ENCODE measurements at places on chromosomes 4 and X.

- no peak for DNase-seq
These were observed 28.7 kb upstream of the IRAK1 start for GRCh38 chrX:154048398-154048797.

GRCh38 chr4:130214268-130214667 lies 1118.3 kb downstream of the C4orf33 start:
- no peak for DNase-seq

- no peak for DNase-seq
These were observed 320.5 kb upstream of the IGFBP7 start for GRCh38 chr4:57430726-57431125.

DNA sequence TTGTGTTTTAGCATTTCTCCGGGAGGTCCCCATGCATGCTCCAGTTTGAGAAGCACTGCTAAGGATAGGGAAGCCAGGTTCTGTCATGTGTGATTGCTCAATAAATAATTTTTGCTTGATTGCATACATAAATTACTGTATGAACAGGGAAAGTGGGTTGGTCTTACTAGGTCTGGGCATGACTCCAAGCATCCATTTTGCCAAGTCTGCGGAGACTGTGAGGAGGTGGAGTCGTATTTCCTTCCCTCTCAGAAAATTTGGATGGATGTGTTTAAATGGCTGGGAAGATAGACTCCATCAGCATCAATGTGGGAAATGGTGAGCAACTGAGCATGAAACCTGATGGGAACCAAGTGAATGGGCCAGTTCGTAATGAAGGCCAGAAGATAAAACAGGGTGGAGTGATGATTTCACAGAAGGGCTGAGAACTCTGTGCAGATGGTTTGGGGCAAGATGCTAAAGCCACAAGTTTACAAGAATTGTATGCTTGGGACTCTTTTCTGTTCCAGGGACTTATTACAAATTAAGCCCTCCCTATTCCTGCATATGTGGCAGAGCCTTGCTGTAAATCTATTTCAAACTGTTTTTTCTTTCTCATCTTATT lies 84.1 kb downstream of the NHS start:
- DNase-seq, result no peak

- no peak for DNase-seq
These were observed 126.2 kb upstream of the NDP start for GRCh38 chrX:44099366-44099765.

DNA sequence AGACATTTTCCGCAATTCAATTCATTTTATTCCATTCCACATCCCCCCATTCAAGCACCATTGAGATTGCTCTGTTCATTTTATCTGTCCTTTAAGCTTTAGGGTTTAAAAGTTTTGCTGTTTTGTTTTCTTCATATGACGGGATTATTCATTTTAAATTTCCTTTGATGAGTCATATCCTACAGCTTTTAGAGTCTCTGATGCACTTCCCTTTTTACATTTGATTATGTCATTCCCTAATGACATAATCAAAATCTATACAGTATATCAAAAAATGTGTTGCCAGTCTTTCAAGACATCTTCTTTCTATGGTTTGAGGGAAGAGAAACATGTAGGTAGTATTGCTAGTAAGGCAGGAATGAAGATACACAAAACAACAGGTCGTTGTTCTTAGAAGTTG lies 456.3 kb downstream of the PDGFC start:
- DNase-seq, result no peak

GRCh38 chr4:82710197-82710929 lies 88.2 kb downstream of the SCD5 start:
- no peak for DNase-seq

DNA sequence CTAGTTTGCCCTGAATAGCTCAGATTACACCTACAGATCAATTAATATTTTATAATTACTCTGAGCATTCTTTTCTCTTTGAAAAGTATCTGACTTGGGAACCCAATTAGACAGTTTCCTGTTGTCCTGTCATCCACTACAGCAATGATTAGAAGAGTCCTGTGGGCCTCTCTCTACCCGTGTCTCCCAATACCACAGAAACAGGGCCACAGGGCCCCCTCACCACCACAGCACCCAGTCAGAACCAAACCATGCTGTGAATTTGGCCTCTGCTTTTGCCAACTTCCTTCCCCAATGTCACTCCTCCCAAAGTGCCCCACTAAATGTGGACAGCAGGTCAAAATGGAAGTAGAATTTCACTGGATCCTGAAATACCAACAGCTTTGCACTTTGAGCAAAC lies 10.3 kb downstream of the USP46 start:
- DNase-seq, result no peak

- no peak for DNase-seq
These were observed 65.4 kb downstream of the CXCL13 start for GRCh38 chr4:77671051-77671450.

- DNase-seq, result no peak
These were observed 88.5 kb upstream of the ETNPPL start for GRCh38 chr4:108851366-108851765.

GRCh38 chr4:40228497-40229365 lies 31.9 kb downstream of the RHOH start:
- DNase-seq, result no peak

- no peak for DNase-seq
These were observed 495.9 kb downstream of the SPRY1 start for GRCh38 chr4:123892368-123892976.

DNA sequence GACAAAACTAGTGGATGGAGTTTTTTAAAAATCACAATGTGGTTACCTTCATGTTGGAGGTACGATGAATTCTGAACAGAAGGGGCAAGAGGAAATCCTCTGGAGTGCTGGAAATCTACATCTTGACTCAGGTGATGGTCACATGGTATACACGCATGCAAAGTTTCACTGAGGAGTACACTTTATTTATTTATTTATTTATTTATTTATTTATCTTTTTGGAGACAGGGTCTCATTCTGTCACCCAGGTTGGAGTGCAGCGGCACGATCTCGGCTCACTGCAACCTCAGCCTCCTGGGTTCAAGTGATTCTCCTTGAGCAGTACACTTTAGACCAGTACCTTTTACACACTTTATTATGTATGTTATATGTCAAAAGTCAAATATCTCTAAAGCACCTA lies 645.7 kb upstream of the DIPK2B start:
- DNase-seq, result no peak

- no peak for DNase-seq
These were observed 142.0 kb downstream of the RTL3 start for GRCh38 chrX:78517124-78517523.

DNA sequence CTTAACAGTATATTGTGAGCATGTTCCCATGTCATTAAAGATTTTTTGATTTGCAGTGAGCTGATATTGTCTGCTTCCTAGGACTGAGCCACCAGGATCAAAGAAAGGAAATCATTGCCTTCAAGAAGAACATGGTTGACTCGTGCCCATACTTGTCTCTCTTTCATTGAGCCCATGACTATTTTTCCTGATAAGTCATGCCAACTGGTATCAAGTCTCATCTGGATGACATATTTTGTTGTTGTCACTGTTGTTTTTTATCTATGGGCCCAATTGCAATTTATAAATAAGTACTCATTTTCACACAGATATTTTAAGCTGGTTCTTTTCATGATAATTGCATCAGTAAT lies 10.2 kb upstream of the RHOH start:
- DNase-seq, result no peak

DNA sequence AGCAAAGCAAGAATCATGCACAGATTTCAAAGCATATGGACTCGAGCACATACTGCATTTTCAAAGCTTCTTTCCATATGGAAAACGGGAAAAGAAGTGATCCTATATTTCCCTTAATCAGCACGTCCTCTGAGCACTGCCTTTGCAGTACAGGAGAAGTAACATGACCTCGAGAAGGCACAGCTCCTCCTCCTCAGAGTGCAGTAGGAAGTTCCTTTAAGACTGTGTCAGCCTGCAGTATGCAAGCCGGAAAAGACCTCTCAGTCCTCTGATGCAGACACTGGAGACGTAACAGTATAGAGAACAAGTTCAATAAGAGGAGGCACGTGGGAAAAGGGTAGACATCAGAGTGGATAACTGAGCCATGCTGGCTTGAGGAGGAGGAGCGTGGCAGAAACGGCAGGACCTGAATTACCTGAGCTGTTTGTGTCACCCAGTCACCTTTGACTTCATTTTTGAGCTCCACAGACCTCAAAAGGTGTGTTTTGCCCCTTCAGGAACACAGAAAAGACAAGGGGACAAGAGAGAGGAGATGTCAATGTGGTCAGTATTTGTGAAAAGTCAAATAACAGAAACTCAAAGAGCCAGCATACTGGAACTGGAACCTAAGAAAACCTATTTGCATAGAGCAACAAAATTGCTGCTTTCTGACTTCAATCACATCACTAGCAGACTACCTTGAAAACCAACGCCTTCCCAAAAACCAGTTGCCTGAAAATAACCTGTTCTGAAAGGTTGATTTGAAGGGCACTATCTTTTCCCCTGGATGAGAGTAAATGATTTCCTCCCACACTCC lies 20.8 kb downstream of the IRF2 start:
- DNase-seq, result no peak

- DNase-seq, result no peak
These were observed 19.6 kb upstream of the TCEAL4 start for GRCh38 chrX:103565752-103566151.

- DNase-seq, result no peak
These were observed 62.4 kb upstream of the RAI2 start for GRCh38 chrX:17923546-17923945.

GRCh38 chr4:8534129-8534528 lies 46.1 kb upstream of the GPR78 start:
- no peak for DNase-seq

- no peak for DNase-seq
These were observed 94.5 kb upstream of the DHRSX start for GRCh38 chrX:2595258-2595657.

DNA sequence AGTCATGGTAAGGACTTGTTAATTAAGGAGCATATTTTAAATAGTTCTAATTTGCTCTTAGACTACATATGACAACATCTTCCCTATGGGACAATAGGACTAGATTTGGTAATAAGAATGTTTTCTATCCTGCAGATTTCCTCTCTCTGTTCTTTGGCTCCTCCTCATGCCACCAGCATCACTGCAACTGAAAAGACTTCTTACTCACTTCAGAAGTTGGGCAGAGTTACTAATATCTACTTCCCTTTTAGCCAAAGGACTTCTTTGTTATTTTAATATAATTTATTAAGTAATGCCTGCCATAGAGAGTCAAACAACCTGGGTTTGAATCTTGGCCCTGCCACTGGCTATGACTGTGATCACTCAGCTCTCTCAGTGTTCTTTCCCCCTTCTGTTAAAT lies 16.4 kb downstream of the MMAA start:
- no peak for DNase-seq

DNA sequence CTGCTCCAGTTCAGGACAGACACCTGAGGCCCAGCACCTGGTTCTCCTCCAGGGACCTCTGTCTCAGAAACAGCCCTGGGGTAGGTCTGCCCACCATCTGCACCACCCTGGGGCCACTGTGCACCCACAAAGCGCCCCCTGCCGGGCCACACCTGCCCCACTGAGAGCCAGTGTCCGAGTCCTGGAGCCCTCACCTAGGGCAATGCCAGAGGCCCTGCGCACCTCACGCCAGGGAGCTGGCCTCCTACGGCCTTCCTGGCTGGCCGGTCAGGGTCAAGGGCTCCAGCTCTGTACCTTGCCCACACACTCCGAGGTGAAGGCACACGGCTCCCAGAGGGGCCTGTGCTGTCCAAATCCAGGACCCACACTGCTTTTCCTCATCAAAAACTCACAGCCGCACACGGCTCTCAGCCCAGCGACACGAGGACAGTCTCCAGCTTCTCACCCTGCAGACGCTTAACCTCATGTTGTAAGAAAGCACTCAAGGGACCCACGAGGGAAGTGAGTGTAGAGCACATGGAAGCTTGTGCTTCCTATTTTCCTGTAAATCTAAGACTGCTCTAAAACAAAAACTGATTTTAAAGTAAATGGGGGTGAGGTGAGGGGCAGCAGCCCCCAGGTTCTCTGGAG lies 5.4 kb downstream of the CTBP1 start:
- DNase-seq, result no peak

- DNase-seq, result no peak
These were observed 367.2 kb downstream of the BMPR1B start for GRCh38 chr4:95124906-95125504.

GRCh38 chrX:77275392-77275791 lies 171.8 kb upstream of the FGF16 start:
- DNase-seq, result no peak
